ENCODE measurements at places on chromosomes 11 and 22. TPM values are rescaled to one million over a fixed set of nuclear protein-coding genes. Genes with fewer than 3 reads are reported as not detected.

GRCh38 chr22:35313311-35314121, 13.8 kb downstream of the TOM1 start:
- 0 out of 2 replicates have a peak overlapping the region, but pooled peaks have one; percentile 3 for H3K4me3 ChIP-seq
- H3K4me1 ChIP-seq, result peaks cover 34% of the 10 kb centered on the region
- H3K27ac ChIP-seq, result peak overlapping the region; percentile 95
- peak; percentile 97 for DNase-seq
- no peaks in the 10 kb centered on the region for H3K27me3 ChIP-seq

Gene RTN4R
- 1.4 TPM for total RNA-seq

Gene HYLS1
- total RNA-seq, result 6.2 TPM

Gene NUDT22
- total RNA-seq, result 97.9 TPM

Gene MDK
- total RNA-seq, result 2.7 TPM
